ENCODE measurements at places on chromosomes 1 and 21.

DNA sequence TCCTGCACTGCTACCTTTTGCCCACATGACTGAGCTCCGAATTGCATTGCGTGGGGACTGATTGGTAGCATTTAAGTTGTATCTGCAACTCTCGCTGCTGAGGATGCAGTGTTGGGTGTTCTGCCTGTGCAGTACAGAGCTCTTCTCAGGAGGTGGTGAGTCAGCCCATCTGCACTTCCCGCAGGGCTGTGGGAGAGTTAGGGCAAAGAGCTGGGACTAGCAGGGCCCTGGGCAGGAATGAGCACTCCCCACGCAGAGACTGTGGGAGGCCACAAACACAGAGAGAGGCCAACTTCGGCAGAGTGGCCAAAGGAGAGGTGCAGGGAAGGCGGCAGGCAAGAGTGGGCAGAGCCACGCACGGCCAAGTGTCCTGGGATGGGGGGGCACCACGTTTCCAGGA, 244.7 kb downstream of the SIPA1L2 start:
- H3K36me3 ChIP-seq: no peaks in the 10 kb centered on the region
- peaks cover 13% of the 10 kb centered on the region for H3K4me1 ChIP-seq
- H3K4me3 ChIP-seq: no peak overlapping the region
- H3K27ac ChIP-seq: peak overlapping the region; percentile 95

GRCh38 chr1:243179720-243180119, 75.4 kb downstream of the CEP170 start:
- H3K4me1 ChIP-seq: peaks cover 8% of the 10 kb centered on the region
- no peak overlapping the region for H3K4me3 ChIP-seq
- no peak for DNase-seq

DNA sequence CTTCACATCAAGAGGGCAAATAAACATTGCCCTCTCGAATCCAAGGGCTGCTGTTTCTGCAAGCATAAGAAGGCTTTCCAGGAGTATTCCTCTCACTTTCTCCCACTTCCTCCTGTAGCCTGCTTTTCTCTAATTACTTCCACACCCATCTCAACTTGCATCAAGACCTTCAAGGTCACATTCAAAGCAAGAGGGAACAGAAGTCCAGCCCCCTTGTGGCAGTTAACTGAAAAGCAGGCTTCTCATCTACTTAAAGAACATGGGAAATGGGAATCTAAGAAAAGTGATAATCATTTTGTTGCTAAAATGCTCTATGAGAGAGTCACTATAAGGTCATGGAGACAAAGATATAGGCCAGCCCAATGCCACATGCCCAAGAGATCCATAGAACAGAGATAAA, 874.4 kb downstream of the KCNT2 start:
- no peaks in the 10 kb centered on the region for H3K4me1 ChIP-seq
- H3K27me3 ChIP-seq: no peaks in the 10 kb centered on the region
- no peak for DNase-seq
- H3K27ac ChIP-seq: no peak overlapping the region
- no peaks in the 10 kb centered on the region for H3K36me3 ChIP-seq

DNA sequence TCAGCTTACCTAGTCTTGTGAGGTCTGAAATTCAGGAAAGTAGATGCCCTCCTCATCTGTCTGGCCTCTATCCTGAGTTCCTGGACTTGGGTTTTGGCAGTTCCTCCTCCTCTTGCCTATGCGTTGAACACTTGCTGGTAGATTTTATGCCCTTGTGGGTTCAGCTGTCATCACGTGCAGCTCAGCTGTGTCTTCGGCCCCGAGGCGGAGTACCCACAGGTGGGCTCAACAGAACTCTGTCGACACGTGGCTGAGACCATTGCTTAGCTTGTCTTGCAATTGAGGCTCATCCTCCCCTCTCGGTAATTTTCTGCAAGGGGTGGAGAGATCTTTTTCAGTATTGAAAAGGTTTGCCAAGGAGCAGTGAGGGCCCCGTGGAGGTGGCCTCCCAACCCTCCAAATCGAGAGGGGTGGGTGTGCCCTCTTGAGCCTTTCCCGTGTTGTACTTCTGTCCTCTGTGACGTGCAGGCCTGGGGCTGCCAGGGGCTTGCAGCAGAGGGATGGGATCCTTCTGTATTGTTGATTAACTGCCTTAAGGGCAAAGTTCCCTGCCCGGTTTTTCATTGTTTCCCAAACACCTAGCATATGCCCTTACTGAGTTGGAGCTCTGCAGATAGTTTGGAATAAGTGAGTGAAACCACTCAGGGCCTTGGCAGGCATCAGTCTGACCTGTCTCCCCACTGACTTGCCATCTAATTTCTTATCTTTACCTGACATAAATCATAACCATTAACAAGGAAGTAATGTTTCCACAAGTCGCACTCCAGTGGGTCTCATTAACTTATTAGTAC, 2.9 kb downstream of the CENPS start:
- H3K4me3 ChIP-seq: peak overlapping the region; percentile 70
- H3K27ac ChIP-seq: no peak overlapping the region
- peaks cover 4% of the 10 kb centered on the region for H3K36me3 ChIP-seq
- DNase-seq: no peak

DNA sequence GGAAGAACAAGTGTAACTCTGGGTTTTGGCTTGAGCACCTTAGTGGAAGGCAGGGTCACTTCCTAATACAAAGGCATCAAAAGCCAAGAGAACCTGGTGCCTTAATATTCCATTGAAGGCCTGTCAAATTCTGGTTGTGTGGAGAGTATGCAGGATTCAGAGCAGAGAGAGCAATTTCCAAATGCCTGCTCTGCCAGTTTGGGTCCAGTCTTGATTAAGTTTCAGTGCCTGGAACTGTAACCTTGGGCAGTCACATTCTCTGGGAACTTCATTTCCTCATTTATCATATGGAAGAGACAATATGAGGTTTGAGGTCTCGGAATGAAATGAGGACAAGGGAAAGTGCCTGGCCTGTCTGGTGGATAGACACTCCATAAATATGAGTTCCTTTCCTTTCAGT, 198.0 kb upstream of the C8B start:
- no peak for DNase-seq
- H3K27me3 ChIP-seq: no peaks in the 10 kb centered on the region
- H3K4me1 ChIP-seq: peaks cover 24% of the 10 kb centered on the region
- no peak overlapping the region for H3K4me3 ChIP-seq
- H3K27ac ChIP-seq: no peak overlapping the region

DNA sequence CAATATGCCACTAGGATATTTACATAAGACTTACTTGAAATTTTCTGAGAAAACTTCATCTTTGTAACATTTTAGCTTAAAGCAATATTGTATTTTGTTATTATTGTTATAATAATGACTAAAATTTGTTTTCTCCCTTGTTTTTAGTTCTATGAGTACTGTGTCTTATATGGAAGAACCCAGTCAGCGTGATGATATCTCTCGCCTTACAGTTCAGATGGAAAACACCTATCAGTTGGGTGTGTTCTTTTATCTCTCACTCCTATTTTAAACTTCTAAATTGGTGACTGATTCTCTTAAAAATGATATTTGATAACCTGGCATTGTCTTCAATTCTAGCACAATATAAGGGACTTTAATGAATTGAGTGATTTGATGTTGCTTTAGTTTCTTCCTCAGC, 18.0 kb downstream of the DYNLT5 start:
- DNase-seq: no peak
- H3K27me3 ChIP-seq: no peaks in the 10 kb centered on the region
- no peaks in the 10 kb centered on the region for H3K36me3 ChIP-seq
- H3K4me1 ChIP-seq: no peaks in the 10 kb centered on the region
- H3K27ac ChIP-seq: no peak overlapping the region

DNA sequence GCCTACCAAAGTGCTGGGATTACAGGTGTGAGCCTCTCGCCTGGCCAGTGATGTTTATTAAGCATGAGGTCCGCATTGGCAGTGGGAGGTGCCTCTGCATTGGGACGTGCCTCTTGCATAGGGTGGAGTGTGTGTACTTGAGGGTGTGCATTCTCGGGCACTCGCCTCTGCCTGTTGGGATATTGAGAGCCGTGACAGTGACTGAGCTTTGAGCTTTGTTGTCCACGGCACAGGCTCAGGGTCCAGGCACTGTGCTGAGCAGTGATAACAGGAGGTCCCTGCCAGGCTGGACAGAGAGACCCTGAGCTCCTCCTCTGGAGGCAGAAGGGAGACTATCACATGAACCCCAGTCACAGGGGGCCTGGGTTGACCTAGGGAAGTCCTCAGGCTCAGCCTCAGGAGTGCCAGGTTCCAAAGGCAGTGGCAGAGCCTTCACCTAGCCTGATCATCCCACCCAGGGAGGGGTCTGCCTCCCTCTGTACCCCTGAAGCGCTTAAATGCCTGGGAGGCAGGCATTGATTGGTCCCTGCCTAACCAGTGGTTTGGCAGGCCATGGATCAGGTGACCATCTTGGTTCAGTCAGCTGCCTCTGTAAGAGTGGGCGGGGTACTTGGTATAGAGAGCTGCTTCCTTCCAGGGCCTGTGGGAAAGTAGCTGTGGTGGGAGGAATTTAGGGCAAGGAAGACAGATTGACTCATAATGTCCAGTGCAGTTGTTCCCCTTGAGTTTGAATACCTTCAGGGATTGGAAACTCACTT, 213.8 kb upstream of the TMEM51 start:
- H3K27me3 ChIP-seq: peaks cover 2% of the 10 kb centered on the region
- H3K4me3 ChIP-seq: no peak overlapping the region
- DNase-seq: no peak
- H3K36me3 ChIP-seq: no peaks in the 10 kb centered on the region

- no peaks in the 10 kb centered on the region for H3K36me3 ChIP-seq
- peak overlapping the region; percentile 67 for H3K4me3 ChIP-seq
- H3K4me1 ChIP-seq: peaks cover 37% of the 10 kb centered on the region
- no peak overlapping the region for H3K27ac ChIP-seq
- peak; percentile 66 for DNase-seq
- H3K27me3 ChIP-seq: peaks cover 14% of the 10 kb centered on the region
Measured at GRCh38 chr1:7669559-7670311, 101.4 kb upstream of the VAMP3 start.

- no peaks in the 10 kb centered on the region for H3K4me1 ChIP-seq
- no peak overlapping the region for H3K27ac ChIP-seq
- H3K36me3 ChIP-seq: peaks cover 18% of the 10 kb centered on the region
- H3K27me3 ChIP-seq: no peaks in the 10 kb centered on the region
- DNase-seq: no peak
Measured at GRCh38 chr1:143698016-143698415, 273.8 kb downstream of the FAM72C start.

- DNase-seq: no peak
- H3K36me3 ChIP-seq: peaks cover 6% of the 10 kb centered on the region
- peaks cover 2% of the 10 kb centered on the region for H3K27me3 ChIP-seq
- H3K27ac ChIP-seq: no peak overlapping the region
- peaks cover 6% of the 10 kb centered on the region for H3K4me1 ChIP-seq
Measured at GRCh38 chr1:92079441-92079840, 704 bp upstream of the BTBD8 start.

DNA sequence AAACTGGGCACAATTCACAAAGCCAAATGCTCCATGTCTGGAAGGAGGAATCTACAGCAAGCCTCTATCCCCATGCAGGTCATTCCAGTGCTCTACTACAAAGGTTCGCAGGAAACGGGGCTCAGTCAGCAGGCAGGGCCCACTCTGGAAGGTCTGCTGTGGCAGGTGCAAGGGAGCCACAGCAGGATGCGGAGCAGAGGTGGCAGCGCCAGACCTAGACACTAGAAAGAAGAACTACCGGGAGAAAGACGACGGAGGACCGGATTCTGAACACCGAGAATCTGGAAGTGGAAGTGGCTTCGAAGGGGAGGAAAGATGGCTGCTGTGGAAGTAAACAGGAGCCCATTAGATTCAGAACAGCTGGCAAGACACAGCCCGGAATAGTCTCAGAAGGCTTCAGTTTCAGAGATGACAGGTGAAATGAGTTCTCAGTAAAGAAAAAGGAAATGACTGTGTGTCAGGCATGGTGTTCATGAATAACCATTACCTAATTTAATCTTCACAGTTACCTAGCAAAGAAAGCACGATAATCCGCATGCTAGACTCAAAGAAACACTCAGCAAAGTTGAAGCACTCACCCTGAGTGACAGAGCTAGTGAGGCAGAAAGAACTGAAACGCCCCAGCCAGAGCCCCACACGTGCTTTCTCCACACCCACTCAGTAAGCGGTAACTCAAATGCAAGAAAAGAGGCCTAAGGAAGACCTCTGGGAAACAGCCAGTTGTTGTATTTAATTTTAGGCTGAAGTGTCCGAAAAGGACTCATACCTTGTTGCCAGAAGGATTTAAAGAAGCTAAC, 21.4 kb downstream of the SETD4 start:
- no peaks in the 10 kb centered on the region for H3K27me3 ChIP-seq
- H3K36me3 ChIP-seq: peaks cover 16% of the 10 kb centered on the region
- no peaks in the 10 kb centered on the region for H3K4me1 ChIP-seq
- DNase-seq: no peak

DNA sequence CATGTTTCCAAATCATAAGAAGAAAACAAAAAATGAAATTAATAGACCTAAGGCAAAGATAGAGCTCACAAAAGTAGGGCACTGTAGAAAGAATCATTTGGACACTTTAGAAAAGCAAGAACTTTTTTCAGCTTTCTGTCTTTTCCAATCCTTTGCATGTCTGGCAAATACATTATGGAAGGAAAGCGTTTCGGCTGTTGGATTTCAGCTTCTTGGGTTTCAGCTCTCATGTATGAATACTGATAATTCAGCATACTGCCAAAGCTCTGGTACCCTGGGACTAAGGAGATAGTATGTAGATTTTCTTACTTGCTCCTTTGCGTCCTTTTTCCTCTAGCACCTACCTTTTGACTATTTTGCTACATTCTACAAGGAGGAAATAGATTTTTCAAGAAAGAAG, 375.9 kb downstream of the BRINP3 start:
- H3K4me1 ChIP-seq: no peaks in the 10 kb centered on the region
- no peak overlapping the region for H3K4me3 ChIP-seq
- no peak for DNase-seq
- H3K27me3 ChIP-seq: no peaks in the 10 kb centered on the region

GRCh38 chr21:28252928-28253327, 739.7 kb downstream of the LTN1 start:
- DNase-seq: no peak
- no peaks in the 10 kb centered on the region for H3K36me3 ChIP-seq

GRCh38 chr1:67060811-67061218, 6.9 kb upstream of the SLC35D1 start:
- H3K4me3 ChIP-seq: no peak overlapping the region
- peaks cover 20% of the 10 kb centered on the region for H3K4me1 ChIP-seq
- no peaks in the 10 kb centered on the region for H3K27me3 ChIP-seq
- H3K36me3 ChIP-seq: no peaks in the 10 kb centered on the region

DNA sequence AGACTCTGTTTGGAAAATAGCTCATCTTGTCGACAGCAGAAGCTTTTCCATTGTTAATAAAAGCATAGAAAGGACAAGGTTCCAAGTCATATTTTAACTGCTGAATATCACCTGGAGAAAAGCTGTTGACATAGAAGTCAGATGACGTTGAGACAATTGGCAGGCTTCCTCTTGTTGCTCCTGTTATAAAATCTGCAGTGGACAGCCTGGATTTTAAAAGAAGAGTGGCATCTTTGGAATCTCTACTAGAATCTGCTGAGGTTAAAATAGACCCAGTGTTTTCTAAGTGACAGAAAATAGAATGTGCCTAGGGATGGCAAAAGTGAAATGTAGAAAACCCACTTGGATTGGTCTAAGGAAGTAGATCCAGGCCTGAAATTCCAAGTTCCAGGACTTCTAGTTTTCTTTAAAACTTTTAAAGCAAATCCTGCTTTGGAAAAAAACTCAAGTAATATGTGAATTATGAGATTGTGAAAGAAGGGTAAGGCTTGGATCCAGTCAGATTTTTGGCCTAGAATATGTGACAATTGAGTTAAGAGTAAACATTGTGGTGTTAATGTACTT, 53.6 kb upstream of the NEXN start:
- DNase-seq: no peak
- H3K4me3 ChIP-seq: no peak overlapping the region
- H3K36me3 ChIP-seq: no peaks in the 10 kb centered on the region

Data from neural crest cell (in vitro differentiated cells).